ENCODE measurements at places on chromosomes 1 and 21.
A peak's percentile ranks its signal among the peaks of the same experiment; 100 is the strongest.

DNA sequence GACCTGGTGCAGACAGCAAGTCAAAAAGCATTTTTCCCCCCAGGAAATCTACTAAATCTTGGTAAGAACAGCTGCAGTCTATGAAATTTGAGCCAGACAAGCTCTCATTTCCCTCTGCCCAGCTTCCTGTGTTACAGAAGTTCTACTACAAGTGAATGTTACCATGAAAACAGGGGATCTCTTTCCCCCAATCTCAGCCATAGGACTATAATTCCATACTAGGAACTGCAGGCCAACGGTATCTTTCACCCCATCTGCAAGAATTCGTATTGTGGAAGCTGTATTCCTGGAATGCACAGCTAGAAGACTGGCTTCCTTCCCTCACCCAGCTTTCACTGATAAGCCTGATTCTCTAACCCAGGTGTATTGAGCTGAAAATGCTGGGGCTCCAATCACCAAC lies 1655.4 kb downstream of the BRINP3 start:
- DNase-seq: no peak

GRCh38 chr1:95232646-95233318 lies 1.2 kb upstream of the RWDD3 start:
- peak; percentile 8 for DNase-seq

DNA sequence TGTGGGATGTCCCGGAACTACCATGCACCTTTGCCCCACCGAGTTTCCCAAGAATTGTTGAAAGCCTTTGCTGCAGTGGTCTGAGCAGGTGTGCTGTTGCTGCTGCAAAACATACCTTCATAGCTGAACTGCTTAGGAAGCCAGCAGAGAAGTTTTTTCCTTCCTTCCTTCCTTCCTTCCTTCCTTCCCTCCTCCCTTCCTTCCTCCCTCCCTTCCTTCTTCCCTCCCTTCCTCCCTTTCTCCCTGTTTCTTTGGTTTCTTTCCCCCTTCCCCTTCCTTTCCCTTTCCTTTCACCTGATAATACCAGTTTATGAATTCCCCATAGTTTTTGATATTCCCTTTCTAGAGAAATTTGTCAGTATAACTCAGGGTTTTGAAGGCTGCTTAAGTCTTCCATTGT lies 10.8 kb upstream of the SH3D21 start:
- no peak for DNase-seq

DNA sequence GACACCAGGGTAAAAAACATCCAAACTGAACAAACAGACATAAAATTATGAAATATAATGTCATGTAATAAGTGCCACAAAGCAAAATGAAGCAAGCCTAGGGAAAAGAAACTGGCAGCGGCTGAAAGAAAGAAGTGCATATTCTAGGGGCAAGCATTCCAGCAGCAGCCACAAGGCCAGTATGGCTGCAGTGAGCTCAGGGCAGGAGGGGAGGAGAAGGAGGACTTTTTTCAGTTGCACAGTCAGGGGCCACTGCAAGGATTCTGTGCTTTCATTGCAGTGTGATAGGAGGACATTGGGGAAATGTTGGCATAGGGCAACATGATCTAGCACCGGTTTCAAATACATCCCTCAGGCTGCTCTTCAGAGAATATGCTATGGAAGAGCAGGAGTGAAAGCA lies 263.8 kb downstream of the NEGR1 start:
- DNase-seq: no peak

DNA sequence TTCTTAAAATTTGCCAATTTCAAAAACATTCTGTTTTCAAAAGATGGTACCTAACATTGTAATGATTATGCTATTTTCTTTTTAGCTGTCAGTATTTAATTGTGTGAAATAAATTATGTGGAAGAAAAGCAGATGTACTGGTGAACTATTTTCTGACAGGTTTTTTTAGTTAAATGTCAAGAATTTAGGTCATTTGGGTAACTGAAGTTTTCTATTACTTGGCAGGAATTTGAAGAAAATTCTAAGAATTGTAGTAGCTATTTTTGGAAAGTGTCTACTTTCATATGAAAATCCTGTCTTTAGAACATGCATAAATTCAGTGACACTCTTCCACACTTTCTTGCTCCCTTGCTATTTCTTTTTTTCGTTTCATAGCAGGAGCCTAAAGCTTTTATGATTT lies 28.5 kb upstream of the PTPRC start:
- DNase-seq: no peak

GRCh38 chr1:89900791-89901708 lies 80.2 kb downstream of the LRRC8D start:
- DNase-seq: no peak

DNA sequence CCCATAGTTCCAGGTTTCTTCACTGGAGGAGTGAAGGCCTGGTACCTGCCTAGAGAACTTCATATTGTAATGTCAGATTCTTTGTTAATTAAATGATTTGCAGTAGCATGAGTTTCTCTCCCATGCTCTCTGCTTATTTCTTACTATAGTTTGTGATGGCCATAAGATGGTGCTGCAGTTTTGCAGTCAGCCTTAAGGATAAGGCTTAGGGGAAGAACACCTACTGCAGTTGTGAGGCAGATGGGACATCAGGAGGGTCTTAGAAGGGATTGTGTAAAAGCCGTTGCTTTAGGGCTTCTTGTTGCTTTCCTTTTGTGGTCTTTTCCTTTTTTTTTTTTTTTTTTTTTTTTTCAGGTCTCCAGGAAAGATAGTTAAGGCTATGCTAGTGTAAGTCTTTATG lies 61.8 kb downstream of the MACF1 start:
- DNase-seq: no peak

- peak; percentile 77 for DNase-seq
Observed at GRCh38 chr1:27643600-27644368, 8.8 kb upstream of the FGR start.

GRCh38 chr1:61839679-61840078 lies 97.4 kb downstream of the PATJ start:
- peak; percentile 28 for DNase-seq

DNA sequence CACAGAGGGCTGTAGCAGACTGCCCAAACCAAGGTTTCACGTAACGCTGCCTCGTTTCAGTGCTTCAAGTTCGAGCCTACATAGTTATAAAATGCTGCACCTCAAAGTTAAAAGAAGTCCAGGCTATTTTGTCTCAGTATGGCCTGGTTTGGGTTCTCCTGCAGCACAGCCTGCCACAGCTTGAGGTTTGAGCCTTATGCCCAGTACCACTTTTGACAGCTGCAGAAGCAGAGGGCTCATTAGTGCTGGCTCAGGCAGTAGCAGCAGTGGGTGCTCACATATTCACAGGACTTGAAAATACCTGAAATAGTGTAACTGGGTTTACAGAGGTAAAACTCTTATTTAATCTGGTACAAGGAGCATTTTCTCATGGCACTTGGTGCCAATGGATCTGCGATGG lies 15.3 kb downstream of the SPATA46 start:
- DNase-seq: no peak

DNA sequence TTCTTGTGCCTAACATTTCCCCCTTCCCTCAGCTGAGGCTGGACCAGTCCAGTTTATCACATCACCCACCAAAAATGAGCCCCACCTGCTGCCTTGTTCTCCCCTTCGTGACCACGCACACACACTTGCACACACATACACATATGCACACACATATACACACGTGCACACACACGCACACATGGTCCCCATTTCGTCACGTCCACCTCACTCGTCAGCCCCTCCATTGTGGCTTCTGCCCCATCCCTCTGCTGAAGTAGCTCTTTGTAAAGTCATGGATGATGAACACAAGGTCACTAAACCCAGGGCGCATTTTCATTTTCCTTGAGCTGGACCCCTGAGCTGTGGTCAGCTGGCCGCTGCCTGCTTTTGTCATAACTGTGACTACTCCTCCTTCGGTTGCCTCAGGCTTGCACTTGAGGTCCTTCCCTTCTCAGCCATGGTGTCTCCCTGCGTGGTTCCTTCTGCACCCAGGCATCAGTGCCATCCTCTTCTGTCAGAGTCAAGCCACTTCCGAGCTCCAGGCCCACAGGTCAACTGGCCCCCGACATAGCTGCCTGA lies 93.8 kb downstream of the SYT2 start:
- no peak for DNase-seq

DNA sequence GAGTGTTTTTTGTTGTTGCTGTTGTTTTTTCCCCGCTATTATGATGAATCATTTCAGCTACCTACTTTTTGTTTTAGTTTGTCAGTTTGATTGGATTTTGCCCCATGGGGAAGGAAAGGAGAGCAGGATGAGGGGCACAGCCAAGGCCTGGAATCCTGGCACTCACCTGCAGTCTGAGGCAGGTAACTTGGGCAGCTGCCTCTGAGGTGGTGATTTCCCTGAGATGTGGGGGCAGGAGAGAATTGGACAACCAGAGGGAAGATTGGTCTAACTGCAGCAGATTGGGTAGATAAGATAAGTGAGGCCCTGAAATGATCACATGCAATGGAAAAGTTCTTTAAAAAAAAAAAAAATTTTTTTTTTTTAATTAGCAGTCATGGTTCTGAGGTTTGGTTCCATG lies 1.5 kb upstream of the LAX1 start:
- no peak for DNase-seq

DNA sequence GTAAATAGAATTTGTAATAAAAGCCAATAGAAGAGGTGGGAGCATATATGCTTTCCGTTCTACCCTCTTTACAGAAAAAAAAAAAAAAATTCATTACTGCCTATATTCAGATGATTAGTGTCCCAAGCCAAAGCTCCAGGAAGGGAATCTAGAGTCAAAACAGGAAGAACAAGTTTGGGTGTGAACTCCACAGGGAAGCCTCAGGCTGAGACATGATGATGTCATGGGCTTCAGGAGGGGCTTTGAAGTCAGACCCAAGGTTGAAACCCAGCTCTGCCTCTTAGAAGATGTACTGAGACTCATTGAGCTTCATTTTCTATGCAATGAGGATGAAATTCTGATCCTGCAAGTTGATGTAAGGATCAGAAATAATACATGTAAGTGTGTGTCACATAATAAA lies 250.0 kb upstream of the ADGRL2 start:
- no peak for DNase-seq

- no peak for DNase-seq
Observed at GRCh38 chr1:228810878-228811711, 75.8 kb downstream of the RHOU start.

GRCh38 chr1:200302921-200303290 lies 106.9 kb downstream of the ZNF281 start:
- DNase-seq: no peak

DNA sequence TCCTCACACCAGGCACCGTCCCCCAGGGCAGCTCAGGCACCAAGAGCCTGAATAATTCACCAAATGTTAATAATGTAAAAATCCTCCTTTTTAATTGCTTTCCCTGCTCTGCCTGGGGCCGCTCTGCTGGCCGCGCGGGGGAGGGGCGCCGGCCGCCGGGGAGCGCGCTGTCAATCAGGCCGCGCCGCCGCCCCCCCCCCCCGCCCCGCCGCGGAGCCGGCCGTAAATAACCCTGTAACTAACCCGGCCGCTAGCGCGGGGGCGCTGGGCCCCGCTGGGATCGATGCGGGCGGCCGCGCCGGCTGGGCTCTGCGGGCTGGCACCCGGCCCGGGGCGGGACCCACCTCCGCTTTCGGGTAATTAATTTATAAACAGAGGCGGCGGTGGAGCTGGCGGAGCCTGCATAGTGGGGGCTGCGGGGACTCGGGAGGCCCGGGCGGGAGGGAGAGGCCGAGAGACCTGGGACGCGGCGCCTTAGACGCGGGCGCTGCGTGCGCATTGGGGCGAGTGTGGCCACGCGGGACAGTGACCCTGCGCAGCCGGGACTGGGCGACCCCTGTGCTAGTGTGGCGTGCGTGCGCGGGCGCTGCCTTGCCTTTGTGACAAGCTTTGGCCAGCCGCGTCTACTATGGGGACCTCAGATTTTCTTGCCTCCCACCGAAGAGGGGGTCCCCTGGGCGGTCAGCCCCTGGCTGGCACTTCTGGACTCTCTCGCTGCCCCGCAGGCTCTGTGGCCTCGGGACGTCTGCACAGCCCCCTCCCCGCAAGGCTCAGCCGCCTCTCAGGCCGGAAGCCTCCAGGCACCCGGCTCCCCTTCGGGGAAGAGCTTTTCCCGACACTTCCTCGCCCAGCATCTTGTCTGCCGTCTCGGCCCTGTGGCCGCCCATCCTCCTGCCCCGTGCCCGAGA lies 16.6 kb downstream of the SAMD11 start:
- DNase-seq: peak; percentile 88

GRCh38 chr1:26912147-26912490 lies 1.7 kb downstream of the NR0B2 start:
- DNase-seq: no peak

- DNase-seq: no peak
Observed at GRCh38 chr1:218488986-218489385, 143.8 kb downstream of the TGFB2 start.

DNA sequence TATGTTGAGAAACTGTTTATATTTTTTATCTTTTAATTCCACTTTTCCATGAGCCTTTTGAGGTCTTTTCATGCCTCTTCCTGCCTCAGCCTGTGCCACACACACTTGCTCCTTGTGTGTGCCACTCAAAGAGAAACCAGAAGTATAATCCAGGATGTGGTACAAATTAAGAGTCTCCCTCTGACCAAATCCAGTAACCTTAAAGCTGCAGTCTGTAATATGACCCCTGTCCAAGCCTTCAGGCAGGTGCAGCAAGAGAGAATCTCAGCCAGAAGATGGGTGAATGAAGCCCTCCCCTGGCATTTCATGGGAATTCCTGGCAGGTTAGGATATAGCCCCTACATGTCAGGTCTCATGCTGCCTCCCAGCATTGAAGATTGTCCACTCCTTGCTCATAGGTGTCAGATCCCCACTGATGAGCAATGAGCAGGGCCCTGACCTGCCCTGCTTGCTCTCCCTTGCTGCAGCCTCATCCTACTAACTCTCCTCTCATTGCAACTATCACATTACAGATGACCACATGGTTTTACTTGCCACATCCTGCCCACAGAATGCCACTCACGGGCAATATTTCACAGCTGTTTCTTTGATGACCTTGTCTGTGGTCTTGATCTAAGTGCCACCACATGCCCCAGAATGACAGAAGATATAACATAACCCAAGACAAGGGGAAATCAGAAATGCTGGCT lies 169.3 kb downstream of the SEC16B start:
- peak; percentile 28 for DNase-seq

DNA sequence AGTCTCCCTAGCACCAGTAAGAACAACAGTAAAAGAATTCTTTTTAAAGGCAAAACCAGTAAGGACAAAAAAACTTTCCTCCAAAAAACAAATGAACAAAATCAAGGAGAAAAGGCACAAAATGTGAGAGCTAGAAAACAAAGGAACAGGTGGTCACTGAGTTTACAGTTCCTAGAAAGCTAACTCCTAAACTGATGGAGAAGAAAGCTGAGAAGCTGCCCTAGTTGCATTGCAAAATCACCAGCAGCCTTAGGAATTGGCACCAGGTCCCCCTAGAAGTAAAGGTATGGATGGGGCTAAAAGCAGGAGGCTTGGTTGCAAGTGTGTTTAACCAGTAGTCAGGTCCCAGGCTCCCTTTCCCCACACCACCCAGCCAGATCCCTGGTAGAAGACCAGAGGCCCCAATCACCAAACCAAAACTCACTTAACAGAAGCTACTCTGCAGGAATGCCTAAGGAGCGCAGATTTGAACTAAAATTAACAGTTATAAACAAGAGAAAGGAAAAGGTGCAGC lies 47.6 kb downstream of the RAB3GAP2 start:
- DNase-seq: no peak

GRCh38 chr1:228513236-228513900 lies 26.2 kb downstream of the RNF187 start:
- DNase-seq: no peak

Measured in AG08396 (cell line).